ENCODE measurements at places on chromosomes 6 and 20.

DNA sequence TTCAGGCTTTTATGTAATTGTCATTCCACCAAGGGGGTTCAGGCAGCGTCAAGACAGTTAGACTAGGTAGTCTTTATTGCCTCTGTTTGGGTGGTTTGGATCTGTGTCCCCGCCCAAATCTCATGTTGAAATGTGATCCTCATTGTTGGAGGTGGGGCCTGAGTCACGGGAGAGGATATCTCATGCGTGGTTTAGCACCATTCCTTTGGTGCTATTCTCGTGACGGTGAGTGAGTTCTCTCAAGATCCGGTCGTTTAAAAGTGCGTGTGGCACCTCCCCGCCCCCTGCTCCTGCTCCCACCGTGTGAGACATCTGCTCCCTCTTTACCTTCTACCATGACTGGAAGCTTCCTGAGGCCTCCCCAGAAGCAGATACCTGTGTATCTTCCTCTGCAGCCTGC lies 51.3 kb upstream of the FOXC1 start:
- no peak for DNase-seq

- DNase-seq, result no peak
Observed at GRCh38 chr6:29943053-29943966, 978 bp downstream of the HLA-A start.

GRCh38 chr6:6884193-6884627 lies 223.6 kb upstream of the RREB1 start:
- DNase-seq, result peak; percentile 5

DNA sequence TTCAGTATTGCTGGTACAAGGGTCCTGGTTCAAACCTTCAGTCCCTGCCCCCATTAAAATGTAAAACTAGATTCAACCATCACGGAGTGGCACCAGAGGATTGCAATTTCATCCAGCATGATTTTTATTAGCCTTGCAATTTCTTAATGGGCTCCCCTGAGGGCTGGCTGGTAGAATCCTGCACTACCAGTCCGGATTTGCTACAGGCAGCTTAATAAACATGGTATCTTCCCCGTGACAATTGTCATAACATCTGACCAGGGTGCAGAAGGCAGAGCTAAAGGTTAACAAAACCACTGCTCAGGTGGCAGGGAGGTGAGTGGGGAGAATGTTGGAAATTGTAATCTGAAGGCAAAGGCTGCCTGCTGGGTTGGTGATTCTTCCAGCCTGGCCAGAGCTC lies 94.5 kb downstream of the PKHD1 start:
- DNase-seq, result no peak

DNA sequence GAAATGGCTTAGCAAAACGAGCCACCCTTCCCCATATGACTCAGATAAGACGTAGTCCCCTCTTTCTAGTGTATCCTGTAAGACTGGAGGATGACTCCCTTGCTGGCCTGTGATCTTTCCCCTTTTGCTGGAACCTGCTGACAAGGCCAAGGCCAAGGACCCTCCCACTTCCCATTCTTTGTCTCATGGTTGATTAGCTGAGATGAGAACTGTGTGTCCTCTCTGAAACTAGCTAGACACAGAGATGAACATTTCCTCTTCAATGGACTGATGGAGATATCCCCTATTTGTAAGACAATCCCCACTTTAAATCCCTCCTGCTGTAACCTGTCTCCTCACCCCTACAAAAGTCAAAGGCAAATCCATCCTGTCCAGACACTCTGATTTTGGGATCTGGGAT lies 33.4 kb upstream of the SCRT2 start:
- no peak for DNase-seq

GRCh38 chr20:18858816-18859215 lies 45.2 kb downstream of the SCP2D1 start:
- no peak for DNase-seq

Measured in HFFc6 (cell line).